ENCODE measurements at places on chromosomes 2 and 18.

GRCh38 chr2:205882806-205883425 is 200.6 kb downstream of the NRP2 start:
- DNase-seq, result no peak

- peak; percentile 45 for DNase-seq
Measured at GRCh38 chr2:226661789-226662545, 137.7 kb downstream of the IRS1 start.

DNA sequence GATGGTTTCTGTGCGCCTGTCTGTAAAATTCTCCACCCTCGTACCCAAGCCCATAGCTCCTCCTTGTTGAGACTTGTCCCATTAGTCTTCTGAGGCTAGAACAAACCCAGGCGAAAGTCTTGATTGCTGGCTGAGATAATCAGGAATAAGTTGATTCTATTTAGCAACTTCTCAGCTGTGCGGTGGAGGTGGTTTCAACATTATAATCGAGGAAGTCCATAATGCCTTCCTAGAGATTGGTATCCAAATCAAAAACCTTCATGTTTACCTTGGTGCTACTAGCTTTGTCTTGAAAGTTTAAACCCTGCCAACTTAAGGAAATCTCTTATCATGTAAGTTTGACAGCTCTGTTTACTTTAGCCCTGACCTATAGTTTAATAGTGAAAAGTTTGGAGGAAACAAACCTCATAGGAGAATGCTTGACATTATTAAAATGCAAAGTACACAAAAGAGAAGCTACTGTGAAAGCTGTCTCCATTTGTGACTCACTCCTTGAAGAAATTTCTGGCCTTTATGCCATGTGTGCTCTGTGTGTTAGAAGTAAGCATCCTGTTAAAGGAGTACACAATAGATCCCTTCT is 36.6 kb upstream of the DSC1 start:
- no peak for DNase-seq

GRCh38 chr2:142965443-142965842 is 88.0 kb downstream of the KYNU start:
- no peak for DNase-seq

DNA sequence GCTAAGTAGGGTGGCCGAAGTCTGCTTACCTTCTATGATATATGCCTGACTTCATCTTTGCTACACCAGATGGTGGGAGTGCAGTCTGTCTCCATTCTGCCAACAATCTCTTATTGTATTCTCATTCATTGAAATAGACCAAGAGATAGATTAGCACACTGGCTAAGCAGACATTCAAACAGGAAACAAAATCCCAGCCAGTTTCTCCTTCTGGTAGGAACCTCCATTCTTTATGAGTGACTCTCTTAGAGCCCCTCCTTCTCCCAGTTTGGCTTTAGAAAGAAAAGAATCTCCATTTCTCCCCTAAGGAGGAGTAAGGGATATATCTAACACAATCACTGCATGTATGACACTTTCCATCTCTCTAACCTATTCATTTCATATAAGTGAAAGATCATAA is 118.9 kb upstream of the COL5A2 start:
- DNase-seq, result no peak

- DNase-seq, result no peak
Measured at GRCh38 chr2:227474410-227474809, 2.5 kb downstream of the AGFG1 start.

- no peak for DNase-seq
Measured at GRCh38 chr2:133812826-133813617, 244.8 kb upstream of the NCKAP5 start.

GRCh38 chr2:36399050-36399449 is 43.5 kb downstream of the CRIM1 start:
- no peak for DNase-seq

GRCh38 chr2:100277540-100278207 is 44.6 kb downstream of the LONRF2 start:
- DNase-seq, result no peak

GRCh38 chr2:182652326-182652725 is 63.7 kb upstream of the DNAJC10 start:
- DNase-seq, result no peak

DNA sequence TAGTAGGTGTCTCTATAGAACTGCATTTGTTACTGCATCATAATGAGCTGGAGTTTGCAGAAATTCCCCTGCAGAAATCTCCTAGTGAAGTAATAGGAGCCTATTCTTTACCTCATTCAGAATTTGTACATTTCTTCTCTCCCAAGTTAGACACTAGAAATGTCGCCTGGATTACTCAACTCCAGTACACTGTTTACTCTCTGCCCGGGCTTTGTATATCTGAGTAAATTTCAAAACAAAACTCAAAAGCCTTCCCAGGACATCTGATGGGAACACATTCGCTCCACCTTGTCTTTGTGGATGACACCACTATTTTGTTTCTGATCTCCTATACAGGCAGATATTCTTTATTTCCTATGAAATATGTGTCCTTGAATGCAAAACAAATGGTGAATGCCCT is 76.8 kb downstream of the POU3F3 start:
- DNase-seq, result no peak

- no peak for DNase-seq
Measured at GRCh38 chr18:44588508-44588907, 92.2 kb upstream of the SETBP1 start.

DNA sequence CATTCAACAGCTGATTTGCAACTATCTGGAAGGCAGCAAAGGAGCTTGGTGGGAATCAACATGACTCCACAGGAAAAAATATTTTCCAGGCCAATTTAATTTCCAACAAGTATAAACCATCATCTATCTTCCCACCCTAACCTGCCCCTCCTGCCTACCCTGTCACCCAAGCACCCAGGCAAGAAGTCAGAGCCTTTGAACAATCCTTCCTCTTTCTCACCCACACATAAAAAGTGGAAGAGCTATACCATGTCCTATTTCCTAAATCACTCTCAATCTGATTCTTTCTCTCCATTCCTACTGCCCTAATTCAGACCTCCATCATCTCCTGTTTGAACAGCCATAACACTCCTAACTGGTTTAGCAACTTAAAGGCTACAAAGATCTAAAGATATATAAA is 12.7 kb downstream of the SPIRE1 start:
- no peak for DNase-seq

- peak; percentile 35 for DNase-seq
Measured at GRCh38 chr2:25252291-25253152, 84.1 kb upstream of the POMC start.

DNA sequence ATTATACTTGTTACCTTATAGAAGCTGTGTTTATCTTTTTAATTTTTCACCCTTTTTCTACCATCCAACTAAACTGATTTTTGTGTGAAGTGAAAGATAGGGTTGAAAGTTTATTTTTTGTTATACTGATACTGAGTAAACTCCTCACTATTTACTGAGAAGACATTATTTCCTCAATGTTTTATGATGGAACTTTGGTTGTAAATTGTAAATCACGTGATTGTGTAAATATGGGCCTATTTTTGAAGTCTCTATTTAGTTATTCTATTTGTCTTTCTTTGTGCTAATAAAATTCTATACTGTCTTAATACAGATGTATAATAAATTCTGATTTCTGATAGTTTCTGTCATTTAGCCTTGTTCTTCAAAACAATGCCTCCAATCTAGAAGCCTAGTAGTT is 697.2 kb upstream of the SLC8A1 start:
- DNase-seq, result no peak

DNA sequence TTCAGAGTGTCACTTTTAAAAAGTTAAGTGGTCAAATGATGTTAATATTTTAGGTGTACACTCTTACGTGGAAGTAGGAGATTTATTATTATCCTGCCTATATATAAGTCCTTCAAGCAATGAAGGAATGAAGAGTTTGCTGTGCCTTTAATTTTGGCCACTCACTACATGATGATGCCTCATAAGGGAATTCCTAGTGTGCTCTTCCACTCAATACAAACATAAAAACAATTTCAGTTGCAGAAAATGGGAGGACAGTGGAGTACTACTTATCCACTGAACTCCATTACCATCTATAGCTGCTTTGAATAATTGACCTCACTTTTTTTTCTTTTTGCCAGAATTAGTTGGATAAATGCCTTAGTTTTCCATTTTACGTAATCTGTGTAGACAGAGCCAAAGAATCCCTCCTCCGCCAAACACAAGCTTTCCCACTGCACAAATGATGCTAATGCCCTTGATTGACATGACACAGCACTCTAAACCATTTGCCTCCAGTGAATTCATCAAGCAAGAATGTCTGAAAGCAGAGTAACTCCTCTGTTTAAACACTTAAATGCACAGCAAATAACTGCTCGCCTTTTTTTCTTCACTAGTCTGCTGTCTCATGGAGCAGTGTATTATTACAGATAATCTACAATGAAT is 751.1 kb upstream of the FANCL start:
- DNase-seq, result no peak

- DNase-seq, result no peak
Measured at GRCh38 chr18:32446780-32447179, 23.9 kb downstream of the GAREM1 start.

Measured in fibroblast of skin of left biceps (primary cell).